ENCODE measurements at places on chromosomes 3 and 15.

- no peak for DNase-seq
Measured at GRCh38 chr3:129549006-129549800, 6.2 kb downstream of the H1-8 start.

GRCh38 chr15:34271493-34271892 is 46.7 kb downstream of the EMC4 start:
- no peak for DNase-seq

GRCh38 chr15:81308260-81308659 is 15.7 kb downstream of the STARD5 start:
- DNase-seq: no peak

- no peak for DNase-seq
Measured at GRCh38 chr3:193620057-193620456, 27.0 kb downstream of the OPA1 start.

GRCh38 chr3:5187920-5188418 is 462 bp downstream of the EDEM1 start:
- peak; percentile 18 for DNase-seq

DNA sequence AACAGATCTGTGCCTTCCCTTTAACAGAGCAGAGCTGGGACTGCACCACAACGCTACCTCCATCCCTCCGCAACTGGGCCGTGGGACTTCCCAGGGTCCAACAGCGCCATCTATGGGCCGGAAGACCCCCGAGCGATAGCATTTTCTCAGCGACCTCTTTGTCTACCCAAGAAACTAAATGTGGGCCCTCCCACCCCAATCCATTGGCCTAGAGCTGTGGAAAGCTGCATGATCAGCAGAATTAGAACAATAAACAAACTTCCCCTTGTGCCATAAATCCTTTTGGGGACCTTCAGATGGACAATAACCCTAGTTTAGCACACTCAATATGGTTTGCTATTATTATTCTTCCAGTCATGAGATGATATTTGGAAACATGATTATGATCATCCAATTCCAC is 74.8 kb upstream of the NTRK3 start:
- no peak for DNase-seq

DNA sequence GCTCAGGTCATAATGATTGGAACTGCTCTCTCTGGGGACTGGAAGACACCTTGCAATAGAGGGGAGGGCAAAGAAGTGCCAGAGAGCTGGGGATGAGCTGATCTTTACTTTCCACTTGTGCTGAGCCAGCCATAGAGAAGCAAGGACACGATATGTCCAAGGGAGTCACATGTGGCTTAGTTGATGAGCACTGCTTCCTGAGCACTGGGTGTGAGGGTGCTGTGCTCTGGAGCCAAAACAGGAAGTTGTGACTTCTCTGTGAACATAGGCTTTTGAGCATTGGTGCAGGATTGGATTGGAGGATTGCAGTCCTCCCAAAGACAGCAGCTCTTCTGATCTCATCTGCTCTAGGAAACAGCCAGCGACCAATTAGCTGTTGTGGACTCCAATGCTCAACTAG is 6.7 kb downstream of the PARP14 start:
- no peak for DNase-seq

- DNase-seq: no peak
Measured at GRCh38 chr3:98733812-98734281, 29.3 kb upstream of the ST3GAL6 start.

- no peak for DNase-seq
Measured at GRCh38 chr3:196135693-196136639, 54.1 kb upstream of the TFRC start.

DNA sequence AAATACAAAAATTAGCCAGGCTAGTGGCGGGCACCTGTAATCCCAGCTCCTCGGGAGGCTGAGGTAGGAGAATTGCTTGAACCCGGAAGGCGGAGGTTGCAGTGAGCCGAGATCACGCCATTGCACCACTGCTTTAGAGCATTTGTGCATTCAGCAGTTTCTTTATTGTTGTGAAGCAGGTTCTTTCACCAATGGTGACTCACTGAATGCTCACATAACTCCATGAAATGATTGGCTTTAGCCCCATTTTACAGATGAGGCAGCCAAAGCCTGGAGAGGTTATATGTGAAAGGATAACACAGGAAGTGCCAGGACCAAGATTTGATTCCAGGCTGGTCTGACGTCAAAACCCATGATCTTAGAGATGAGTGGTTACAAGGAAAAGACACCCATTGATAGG is 195.2 kb downstream of the SLCO3A1 start:
- DNase-seq: no peak

DNA sequence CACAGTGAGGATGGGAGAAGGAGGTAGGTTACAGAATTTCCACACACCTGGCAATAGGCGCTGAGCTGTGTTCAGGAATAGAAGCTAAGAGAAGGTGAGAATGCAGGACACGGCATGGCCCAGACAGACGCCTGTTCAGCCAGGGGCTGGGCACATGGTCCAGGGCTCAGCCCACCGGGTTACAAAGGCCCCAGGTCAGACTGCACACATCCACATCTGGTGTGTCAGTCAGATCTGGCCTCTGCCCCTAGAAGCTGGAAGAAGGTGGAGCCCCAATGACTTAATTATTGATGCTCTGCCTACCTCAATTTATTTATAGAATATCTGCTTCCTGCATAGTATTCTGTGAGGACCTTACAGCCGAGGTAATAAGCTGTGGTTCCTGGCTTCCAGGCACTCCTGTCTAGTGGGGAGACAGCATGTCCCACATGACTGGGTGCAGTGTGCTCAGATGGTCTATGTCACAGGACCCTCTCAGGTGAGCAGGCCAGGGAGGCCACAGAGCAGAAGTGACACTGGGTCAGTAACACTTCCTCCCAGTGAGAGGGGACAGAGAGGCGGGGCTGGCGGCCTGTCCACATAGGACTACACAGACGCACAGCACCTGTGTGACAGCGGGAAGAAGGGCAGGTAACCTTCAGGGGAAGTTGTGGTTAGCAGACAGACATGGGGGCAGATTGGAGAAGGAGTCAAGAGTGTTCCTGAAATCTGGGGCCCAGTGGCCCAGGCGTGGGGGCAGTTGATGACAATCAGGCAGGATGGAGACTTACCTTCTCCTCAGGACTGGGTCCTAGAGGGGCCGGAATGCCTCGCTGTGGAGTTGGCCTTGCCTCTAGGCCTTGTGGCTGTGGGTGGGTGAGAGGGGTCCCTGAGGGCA is 38.6 kb upstream of the PLXNA1 start:
- DNase-seq: no peak

DNA sequence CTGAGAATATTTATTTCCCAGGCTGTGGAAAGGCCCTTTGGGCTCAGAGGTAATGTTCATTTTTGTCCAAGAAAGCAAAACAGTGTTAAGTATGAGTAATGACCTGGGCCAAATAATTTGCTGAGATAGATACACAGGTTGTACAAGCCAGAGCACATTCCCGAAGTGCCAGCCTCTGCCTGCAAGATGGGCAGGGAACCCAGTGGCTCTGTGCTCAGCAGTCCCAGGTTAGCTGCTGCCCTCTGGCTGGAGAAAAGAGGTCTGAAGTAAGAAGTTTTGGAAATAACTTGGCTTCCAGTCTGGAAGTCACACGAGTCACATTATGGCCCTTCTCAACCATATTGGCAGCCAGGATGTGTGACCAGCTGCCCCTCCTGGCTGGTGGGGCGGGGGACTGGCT is 20.2 kb downstream of the MYZAP start:
- no peak for DNase-seq

All from stimulated activated CD4-positive, alpha-beta T cell treated with anti-CD3 and anti-CD28 coated beads, Interleukin-15, amount 100 ng/mL, for 1 hour (primary cell).